ENCODE measurements at places on chromosomes 7 and 10.

DNA sequence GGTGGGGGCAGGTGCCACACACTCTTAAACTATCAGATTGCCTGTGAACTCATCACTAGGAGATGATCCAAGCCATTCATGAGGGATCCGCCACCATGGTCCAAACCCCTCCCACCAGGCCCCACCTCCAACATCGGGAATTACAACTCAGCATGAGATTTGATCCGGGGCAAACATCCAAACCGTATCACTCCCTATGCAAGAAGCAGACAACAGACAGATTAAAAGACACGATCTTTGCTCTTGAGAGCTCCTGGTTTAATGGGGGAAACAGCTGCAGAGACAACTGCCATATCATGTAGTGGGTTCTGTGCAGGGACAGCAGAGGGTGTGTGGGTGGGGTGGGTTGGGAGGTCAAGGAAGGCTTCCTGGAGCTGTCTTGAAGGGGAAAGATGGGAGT, 123.6 kb downstream of the EMX2 start:
- no peak for DNase-seq

DNA sequence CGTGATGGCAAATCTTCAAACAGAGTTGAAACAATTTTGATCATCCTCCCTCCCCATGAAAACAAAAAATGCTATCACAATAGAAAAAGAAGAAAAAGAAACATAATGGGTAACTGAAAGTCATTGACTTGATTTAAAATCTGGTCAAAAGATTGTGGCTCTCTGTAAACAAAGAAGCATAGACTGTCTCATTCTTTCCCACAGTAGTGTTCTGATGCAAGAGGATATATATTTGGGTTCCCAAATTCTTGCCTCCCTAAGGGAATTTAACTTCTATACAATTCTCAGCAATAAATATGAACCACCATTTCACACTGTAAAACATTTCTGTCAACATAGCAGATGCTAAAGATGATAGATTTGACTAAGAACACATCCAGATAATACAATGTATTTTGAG, 32.8 kb upstream of the MEOX2 start:
- no peak for DNase-seq

GRCh38 chr10:132467464-132468149, 70.0 kb upstream of the INPP5A start:
- no peak for DNase-seq

GRCh38 chr7:72674394-72674793, 153.6 kb downstream of the TYW1B start:
- no peak for DNase-seq

DNA sequence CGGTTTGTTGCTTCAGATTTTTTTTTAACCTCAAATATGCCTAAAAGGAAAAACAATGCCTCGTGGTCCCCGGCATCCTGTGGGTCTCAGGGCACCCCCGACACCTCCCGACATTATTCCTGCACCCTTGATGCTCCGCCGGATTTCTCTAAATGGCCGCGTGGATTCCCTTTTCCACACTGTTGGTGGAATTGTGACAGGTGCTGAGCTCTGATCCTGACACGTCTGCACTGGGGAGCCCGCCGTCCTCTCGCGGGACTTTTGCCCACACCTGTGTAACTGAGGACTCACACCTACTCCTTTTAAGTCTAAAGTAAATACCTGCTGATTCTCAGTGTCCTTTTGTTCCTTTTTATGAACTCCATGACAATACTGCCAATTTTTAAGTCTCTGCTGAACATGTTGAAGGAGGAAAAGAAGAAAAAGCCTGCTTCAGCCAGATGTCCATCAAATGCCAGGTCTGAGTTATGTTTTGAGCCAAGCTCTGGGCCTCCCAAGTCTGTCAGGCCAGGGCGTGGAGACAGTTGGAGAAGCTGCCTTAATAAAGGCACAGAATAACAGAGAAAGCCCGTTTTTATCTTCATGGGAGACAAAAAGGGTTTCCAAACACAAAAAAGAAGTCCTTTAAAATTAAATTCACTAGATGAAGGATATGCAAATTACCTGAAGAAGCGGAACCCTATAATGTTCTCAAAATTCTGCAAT, 568.2 kb downstream of the DNAJB6 start:
- DNase-seq, result no peak

DNA sequence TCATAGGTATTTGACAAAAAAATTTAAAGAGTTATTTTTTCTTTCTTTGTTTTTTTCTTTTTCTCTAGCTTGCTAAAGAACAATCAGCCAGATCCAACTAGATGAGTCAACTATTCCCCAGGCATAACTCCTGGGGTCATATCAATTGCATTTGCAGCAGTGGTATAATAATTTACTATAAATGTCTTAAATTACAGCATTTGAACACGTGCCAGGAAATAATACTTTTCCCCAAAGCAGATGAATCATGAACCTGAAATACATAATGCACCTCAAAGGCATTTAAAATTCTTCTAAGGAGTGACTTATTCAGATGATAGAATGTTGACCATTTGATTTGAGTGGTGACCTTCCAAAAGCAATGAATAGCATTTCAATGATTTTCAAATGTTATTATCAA, 190.1 kb downstream of the LRRTM3 start:
- DNase-seq, result no peak

DNA sequence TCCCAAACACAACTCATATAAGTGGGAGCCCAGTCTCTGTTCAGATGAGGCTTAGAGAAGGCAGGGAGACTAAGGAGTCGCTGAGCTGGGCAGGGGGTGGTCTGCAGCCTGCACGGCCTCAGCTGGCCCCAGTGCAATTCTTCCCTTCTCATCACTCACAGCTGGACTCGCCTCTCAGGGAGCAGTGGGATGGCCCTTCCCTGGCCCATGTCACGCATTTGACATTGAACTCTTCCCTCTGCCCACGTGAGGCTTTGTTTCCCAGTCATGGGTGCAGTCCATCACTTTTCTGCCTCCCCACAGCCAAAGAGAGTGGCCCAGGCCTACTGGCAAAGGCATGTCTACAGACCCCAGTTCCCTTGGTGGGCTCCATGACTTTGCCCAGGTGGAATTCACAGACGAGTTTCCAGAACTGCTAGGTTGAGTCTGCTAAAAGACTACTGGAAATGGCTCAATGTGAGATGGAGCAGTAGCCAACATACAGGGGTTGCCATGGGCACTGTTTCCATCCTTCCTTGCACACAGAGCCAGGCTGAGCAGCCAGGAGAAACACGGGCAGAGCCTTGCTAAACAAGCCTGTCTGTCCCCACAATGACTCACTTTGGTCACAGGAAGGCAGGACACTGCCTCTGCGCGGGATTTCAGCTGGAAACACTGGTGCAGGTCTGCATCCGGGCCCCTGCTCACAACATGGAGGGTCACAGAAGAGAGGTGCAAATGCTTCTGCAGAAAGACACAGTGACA, 90.1 kb downstream of the OAT start:
- DNase-seq, result no peak

DNA sequence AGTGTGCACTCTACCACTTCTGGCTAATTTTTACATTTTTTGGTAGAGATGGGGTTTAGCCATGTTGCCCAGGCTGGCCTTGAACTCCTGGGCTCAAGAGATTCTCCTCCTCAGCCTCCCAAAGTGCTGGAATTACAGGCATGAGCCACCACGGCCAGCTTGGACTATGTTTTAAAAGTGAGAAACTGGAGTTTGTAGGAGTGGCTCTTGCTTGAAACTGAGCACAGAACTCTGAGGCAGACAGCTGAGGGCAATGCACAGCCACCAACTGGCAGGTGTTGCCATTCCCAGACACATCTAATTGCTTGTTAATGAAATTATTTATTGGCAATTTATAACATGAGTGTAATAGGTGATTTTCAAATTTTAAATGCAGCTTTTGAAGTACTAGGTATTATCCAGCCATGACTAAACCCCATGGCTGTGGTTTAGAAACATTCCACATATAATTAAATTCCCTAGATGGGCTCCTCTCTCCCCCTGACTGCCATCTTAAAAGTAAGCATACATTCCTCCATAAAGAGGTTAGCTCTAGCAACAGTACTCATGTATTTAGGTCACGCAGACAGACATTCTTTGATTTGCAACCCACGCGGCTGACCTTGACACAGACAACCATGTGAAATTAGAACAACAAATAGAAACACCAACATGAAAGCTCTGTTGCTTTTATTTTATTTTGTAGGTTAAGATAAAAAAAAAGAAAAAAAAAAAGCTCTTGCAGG, 19.8 kb downstream of the PANK1 start:
- no peak for DNase-seq

GRCh38 chr10:109427411-109427810, 495.9 kb downstream of the XPNPEP1 start:
- no peak for DNase-seq

GRCh38 chr7:155295511-155295910, 2.2 kb upstream of the INSIG1 start:
- DNase-seq, result no peak

GRCh38 chr7:142461437-142461836, 203.6 kb upstream of the PRSS58 start:
- DNase-seq, result no peak

- DNase-seq, result no peak
Measured at GRCh38 chr7:54811846-54812254, 52.8 kb upstream of the SEC61G start.

- DNase-seq, result no peak
Measured at GRCh38 chr7:134836447-134836846, 57.0 kb downstream of the CALD1 start.

DNA sequence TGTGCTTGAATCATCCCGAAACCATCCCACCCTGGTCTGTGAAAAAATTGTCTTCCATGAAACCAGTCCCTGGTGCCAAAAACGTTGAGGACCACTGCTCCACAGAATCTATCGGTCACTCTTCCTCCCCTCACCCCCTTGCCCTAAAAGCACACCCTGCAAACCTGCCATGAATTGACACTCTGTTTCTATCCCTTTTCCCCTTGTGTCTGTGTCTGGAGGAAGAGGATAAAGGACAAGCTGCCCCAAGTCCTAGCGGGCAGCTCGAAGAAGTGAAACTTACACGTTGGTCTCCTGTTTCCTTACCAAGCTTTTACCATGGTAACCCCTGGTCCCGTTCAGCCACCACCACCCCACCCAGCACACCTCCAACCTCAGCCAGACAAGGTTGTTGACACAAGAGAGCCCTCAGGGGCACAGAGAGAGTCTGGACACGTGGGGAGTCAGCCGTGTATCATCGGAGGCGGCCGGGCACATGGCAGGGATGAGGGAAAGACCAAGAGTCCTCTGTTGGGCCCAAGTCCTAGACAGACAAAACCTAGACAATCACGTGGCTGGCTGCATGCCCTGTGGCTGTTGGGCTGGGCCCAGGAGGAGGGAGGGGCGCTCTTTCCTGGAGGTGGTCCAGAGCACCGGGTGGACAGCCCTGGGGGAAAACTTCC, 784 bp upstream of the SERPINE1 start:
- DNase-seq, result no peak

DNA sequence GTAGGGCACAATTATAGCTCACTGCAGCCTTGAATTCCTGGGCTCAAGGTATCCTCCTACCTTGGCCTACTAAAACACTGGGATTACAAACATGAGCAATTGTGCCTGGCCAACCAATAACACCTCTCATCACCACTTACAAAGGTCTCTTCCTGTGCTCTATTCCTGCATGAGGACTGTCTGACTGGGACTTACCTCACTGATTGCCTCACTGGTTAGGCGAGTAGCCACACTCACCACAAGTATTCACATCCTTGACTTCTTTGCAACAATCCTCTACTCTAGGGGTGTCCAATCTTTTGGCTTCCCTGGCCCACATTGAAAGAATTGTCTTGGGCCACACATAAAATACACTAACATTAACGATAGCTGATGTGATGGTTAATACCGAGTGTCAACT, 22.6 kb upstream of the PDIA4 start:
- DNase-seq, result no peak

DNA sequence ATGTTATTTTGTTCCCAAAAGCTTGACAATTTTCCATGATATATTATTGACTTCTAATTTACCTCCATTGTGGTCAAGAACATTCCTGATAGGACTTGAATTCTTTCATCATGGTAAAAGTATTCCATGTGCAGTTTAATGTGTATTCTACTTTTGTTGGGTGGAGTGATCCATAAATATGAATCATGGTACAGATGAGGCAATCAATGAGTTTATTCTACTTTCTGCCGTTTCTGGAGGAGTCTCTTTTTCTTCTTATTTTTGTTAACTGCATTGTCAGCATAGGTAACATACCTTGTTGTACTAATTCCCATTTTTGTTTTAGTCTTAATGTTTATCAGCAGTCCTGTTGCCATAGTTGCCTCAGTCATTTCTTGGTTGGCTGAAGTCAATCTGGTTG, 69.6 kb downstream of the SHOC2 start:
- DNase-seq, result no peak

- no peak for DNase-seq
Measured at GRCh38 chr7:46291601-46292150, 370.6 kb upstream of the IGFBP3 start.

- no peak for DNase-seq
Measured at GRCh38 chr7:70695795-70696083, 436.2 kb upstream of the GALNT17 start.

DNA sequence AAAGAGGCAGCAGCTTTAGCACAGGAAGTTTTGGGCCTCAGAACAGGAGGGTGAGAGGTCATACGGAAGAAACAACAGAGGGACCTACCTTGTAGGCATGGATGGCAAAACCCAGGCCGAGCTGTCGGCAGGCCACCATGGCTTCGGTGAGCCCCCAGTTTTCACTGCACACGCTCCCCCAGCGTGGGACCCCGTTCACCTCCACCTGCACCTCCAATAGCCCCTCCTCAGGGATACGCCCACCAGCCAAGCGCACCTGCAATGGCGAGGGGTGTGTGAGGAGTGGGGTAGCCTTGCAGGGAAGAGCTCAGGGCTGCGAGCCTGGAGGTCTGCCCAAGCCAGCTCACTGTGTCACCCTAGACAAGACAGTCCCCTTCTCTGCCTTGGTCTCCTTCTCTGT, 11.3 kb downstream of the LOXL4 start:
- no peak for DNase-seq
